ENCODE measurements at places on chromosomes 13 and 19.

DNA sequence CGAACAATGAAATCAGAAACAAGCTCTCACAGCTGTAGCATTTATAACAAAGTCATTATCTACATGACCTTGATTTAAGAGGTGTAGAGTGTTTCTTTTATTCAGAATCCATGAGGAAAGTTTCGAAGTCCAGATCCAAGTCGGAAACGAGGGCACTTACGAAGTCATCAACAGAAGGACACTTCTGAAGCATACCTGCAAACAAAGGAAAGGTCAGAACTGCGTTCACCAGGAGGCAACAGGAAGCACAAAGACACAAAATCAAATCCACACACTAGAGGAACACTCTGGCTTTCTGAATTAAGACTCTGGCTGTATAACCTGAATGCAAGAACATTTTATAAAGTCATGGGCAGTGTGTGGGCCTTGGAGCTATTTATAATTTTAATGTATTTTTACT lies 158.9 kb downstream of the MIPEP start:
- no peak for DNase-seq

- DNase-seq: peak; percentile 88
Measured at GRCh38 chr13:95784161-95784899, 107.4 kb downstream of the DNAJC3 start.

- no peak for DNase-seq
Measured at GRCh38 chr19:18408053-18408476, 10.6 kb upstream of the LRRC25 start.

GRCh38 chr19:11425719-11426457 lies 6.8 kb upstream of the RGL3 start:
- no peak for DNase-seq

GRCh38 chr19:21947775-21948174 lies 63.0 kb downstream of the ZNF208 start:
- peak; percentile 1 for DNase-seq

- peak; percentile 88 for DNase-seq
Measured at GRCh38 chr13:106567474-106568298, at the start of gene ARGLU1. ARGLU1 (minus strand) TSS chr13:106568137; CDS start chr13:106567919, 218 bp downstream.

- no peak for DNase-seq
Measured at GRCh38 chr19:38736413-38737280, 7.6 kb downstream of the CAPN12 start.

DNA sequence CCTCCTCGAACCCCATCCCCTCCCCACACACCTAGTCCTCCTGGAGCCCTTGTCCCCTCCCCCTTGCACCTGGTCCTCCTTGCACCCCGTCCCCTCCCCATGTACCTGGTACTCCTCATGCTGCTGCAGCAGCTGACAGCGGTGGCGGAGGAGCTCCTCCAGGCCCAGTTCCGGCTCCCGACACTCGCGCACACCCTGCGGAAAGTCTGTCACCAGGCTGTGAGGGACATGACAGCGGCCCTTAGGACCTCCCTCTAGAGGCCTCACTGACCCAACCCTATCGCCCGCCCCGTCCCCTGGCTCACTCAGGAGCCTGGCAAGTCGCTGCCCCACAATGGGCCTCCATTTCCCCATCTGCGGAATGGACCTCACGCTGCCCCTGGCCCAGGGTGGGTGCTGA lies 6.4 kb upstream of the PPP6R1 start:
- no peak for DNase-seq

GRCh38 chr19:33804021-33804799 lies 7.5 kb downstream of the KCTD15 start:
- peak; percentile 87 for DNase-seq

DNA sequence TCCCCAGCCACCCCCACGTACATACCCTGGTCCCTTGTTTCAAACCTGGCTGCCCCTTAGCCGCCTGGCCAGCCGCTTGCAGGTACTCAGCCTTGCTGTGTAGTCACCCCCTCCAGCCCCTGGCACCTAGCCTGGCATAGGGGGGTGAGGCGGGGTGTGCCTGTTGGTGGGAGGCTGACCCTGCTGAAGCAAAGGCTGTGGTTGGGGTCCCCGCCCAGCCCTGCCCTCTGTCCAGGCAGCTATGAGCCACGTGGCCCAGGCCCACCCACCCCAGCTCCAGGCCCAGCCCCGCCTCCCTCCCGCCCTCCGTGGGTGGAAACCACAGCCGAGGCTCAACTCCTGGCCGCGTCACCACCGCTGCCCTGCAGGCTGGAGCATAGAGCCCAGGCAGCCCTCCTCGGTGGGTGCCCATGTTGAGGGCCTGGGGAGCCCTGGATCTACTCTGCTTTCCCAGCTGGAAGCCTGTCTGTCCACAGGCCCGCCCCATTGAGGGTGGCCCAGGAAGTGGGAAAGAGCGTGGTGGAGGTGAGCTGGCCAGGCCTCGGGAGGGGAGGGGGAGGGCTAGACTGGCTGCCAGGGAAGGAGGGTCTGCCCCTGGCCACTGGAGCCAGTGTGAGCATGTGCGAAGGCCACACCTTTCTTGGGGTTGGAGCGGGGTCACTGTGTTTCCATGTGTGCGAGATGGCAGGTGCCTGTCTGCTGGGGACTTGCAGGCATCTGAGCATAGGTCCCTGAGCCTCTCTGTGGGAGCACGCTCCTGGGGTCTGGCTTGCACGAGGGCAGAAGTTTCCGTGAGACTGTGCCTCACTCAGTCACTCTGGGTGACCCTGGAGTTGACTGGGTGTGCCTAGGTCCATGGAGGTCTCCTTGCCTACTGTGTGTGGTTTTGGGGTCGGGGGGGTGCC lies 31.0 kb downstream of the PAK4 start:
- DNase-seq: no peak

GRCh38 chr13:106034201-106034600 lies 501.3 kb downstream of the EFNB2 start:
- peak; percentile 67 for DNase-seq

GRCh38 chr19:45249261-45250033 lies 1.6 kb upstream of the MARK4 start:
- DNase-seq: no peak

GRCh38 chr19:46733690-46734292 lies 12.1 kb upstream of the FKRP start:
- DNase-seq: no peak

DNA sequence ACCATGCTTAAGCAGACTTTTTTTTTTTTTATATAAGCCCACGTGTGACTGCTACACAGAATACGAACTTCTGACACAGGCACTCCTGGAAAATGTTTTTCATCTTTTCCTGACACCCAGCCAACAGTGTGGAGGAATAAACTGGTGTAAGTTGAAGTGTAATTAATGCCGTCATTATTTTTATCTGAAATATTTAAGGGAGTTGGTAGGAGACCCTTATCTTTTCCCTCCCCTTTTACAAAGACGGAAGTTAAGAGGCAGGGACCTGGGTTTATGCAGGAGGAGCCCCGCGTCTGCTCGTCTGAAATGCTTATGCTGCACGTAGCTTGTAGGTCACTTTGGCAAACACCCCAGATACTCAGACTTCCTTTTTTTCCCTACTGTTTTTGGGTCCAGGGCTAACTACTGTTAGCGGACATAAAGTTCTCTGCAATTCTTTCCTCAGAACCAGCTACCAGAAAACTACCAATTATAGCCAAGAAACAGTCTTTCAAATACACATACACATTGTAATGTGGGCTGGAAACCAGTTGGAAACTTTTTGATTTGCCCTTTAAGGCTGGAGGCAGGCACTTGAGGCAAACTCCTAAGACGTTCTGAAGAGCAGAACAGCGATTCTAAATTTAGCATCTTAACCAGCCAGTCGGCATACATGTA lies 50.8 kb downstream of the EFNB2 start:
- DNase-seq: peak; percentile 60

DNA sequence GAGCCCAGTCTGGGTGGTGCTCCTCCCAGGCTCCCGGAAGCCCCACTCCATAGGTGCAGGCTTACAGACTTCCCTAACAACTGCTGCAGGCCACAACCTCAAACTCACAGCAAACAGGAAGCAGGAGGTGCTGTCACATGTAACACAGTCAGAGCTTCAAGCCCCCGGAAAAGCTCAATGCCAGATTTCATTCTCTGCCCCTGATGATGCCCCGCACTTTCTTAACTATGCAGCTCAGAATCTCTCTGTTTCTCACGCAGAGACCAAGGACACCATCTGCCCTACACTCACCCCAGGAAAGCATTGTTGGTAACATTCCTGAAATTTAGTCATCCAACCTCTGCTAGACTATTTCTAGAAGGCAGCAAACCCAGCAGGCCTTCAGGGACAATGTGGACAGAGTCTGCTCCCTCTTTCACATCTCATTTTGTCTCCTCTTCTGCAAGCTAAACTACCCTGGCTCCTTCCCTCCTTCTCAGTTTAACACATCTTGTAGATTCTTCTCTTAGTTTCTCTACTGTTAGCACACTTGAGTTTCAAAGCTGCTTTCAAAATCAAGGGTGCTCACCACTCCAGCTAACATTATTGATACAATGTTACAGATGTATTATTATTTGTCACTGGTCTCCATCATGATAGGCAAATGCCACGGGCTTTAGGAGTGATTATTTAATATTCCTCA lies 162.5 kb downstream of the KCTD12 start:
- peak; percentile 96 for DNase-seq

DNA sequence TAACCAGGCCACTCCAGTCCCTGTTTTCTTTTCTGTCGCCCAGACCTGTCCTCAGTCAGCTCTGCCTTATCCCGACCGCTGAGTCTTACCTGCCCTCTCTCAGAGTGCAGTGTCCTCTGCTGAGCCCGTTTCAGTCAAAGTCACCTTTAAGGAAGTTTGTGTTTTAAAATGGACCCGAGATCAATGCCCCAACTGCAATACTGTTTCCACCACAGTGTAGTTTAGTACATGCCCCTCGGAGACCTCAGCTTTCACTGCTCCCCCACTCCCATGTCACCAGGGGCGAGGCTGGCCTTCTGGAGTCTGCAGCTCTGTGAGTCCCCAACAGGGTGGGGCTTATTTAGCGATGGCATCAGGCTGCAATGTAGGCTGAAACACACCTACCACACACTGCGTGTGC lies 248.4 kb upstream of the TSHZ3 start:
- DNase-seq: no peak

DNA sequence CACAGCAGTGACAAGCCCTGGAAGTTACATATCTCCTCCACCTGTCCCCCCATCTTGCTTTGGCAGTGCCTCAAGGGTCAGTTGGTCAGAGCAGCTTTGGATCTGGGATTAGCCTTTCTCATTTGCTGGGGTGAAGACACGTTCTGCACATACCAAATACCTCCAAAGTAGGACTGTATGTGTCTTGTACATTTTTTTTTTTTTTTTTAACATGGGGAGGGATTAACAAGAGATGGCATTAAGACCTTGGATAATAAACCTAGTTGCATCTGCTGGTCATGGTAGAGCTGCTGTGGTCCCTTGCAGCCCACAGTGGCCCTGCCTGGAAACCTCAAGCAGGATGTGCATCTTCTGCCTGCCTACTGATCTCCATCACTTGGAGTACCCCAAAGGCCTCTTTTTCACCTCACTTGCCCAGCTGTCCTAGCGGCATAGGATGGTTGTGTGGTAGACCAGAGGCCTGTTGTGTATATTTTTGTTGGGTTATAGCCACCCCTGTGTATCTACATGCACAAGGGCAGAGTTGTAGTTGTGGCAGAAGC lies 2.5 kb downstream of the RPS19 start:
- no peak for DNase-seq

DNA sequence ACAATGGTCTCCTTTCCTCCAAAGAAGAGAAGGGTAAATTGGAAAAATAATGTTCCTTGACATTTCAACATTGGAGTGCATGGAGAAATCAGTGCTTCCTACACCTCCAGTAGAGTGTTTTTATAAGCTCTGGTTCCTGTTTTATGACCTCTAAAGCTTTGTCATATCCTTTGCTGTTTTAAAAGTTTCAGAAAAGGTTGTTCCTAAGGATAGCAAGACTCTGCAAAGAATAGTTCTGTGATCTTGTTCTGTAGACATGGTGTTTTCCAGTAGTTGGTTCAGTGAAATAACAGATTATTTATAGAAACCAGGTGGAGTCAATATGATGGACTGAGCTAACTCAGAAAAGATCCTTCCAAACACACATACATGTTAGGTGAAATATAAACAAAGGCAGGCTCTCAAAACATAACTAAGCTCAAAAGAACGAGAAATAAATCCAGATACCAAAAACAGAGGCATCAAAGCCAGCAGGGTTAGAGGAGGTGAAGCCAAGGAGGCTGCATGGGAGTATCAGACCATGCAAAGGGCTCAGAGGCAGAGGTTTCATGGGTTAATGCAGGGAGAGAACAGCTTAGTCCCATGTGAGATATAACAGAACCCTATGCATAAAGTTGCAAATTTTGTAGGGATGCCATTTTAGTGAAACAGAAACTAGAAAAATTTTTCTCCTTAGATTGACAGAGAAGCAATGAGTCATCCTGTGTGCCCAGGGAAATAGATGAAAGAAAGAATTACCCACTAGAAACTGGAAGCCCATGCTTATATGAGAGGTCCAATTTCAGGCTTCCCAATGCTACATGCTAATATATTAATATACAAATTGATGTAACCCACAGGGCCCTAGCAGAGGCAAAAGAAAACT lies 44.3 kb downstream of the SHISA2 start:
- DNase-seq: no peak

DNA sequence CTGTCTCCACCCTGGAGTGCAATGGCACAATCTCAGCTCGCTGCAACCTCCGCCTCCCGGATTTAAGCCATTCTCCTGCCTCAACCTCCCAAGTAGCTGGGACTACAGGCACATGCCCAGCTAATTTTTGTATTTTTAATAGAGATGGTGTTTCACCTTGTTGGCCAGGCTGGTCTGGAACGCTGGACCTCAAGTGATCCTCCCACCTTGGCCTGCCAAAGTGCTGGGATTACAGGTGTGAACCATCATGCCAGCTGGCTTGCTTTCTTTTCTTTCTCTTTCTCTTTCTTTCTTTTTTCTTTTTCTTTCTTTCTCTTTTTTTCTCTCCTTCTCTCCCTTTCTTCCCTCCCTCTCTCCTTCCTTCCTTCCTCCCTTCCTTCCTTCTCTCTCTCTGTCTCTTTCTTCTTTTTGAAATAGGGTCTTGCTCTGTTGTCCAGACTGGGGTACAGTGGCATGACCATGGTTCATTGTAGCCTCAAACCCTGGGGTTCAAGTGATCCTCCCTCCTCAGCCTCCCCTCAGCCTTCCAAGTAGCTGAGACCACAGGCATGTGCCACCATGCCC lies 33.3 kb upstream of the NFIC start:
- no peak for DNase-seq

GRCh38 chr19:485583-486236 lies 10.6 kb upstream of the MADCAM1 start:
- DNase-seq: peak; percentile 80

DNA sequence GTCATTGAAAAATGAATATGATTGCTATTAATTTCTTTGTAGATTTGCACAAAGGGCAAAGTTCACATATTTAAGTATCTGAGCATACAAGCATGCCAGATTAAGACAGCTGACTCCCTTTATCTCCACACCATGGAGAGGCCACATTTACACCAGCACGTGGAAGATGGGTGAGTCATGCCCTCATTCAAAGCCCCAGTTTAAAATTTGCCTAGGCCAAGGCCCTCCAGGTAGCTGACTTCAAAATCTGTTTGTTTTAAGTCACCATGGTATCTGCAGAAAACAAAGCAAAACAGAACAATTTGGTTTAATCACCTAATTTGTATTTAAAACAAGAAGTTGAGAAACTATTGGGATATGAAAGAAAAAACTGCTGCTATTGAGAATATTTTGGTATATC lies 109.2 kb downstream of the ESD start:
- peak; percentile 46 for DNase-seq

Data from fibroblast of the aortic adventitia (primary cell).